ENCODE measurements at places on chromosomes 2 and 18.
A peak's percentile ranks its signal among the peaks of the same experiment; 100 is the strongest.

DNA sequence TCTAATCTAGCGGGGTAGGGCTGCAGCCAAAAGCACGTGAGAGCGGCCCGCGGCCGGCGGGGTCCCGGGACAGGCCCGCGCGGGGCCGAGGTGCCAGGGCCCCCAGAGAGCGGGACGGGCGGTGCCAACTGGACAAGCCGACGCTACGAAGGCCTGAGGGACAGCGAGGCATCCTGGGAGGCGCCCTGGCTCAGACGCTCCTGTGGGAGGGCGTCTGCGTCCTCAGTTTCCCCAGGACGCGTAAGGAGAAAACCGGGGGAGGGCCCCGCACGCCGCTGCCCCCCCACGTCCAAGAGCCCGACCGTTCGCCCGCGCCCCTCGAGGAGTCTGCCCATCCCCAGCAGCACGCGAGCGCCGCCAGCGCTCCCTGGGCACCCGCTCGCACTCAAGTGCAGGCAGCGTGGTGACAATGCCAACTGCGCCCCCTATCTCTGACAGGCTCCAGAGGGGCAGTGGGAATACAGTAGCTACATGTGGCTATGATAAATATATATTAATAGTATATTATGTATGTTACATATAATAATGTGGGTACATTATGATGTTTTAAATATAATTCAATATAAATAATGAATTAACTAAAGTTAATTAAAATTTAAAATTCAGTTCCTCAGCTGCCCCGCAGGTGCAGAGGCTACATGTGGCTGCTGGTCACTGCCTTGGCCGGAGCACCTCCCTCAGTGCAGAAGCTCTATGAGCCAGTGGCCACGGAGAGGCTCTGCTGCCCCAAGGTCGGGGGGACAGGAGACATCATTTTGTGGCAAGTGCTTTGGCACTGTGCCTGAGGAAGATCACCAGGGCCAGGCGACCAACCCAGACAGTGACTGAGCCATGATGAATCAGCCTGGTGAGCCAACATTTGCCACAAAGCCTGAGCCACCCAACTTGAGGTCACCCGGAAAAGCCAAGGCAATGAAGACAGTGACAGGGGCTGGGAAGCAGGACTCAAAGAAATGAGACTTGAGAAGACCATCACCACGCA, 5.5 kb upstream of the SFT2D3 start:
- DNase-seq, result peak; percentile 50

- peak; percentile 68 for DNase-seq
Measured at GRCh38 chr2:233711312-233712008, 1.2 kb upstream of the UGT1A5 start.

DNA sequence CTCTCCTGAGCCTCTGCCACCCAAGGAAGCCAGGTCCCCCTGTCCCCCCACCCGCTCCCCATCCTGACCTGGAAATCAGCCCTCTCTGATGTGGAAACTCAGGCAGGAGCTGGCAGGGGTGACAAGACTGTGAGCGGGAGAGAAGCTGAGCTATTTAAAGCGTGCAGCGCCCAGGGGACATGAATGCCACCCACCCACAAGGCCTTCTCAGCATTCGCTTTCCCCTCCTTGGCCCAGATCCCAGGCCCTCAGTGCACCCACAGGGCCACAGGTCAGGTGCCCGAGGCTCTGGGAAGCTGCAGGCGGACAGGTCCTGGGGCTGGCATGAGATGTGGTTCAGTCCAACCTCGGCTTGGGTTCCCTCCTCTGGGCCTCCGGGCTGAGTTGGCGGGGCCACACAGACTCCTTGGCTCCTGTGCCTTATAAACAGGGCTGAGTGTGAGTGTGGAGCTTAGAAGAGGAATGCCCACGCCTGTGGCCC, 168.3 kb downstream of the SMAD7 start:
- DNase-seq, result peak; percentile 41

GRCh38 chr2:152600697-152601096, 116.6 kb downstream of the PRPF40A start:
- DNase-seq, result no peak

- no peak for DNase-seq
Measured at GRCh38 chr18:7521226-7521856, 45.8 kb upstream of the PTPRM start.

- DNase-seq, result no peak
Measured at GRCh38 chr2:73901143-73901542, 8.3 kb downstream of the ACTG2 start.

DNA sequence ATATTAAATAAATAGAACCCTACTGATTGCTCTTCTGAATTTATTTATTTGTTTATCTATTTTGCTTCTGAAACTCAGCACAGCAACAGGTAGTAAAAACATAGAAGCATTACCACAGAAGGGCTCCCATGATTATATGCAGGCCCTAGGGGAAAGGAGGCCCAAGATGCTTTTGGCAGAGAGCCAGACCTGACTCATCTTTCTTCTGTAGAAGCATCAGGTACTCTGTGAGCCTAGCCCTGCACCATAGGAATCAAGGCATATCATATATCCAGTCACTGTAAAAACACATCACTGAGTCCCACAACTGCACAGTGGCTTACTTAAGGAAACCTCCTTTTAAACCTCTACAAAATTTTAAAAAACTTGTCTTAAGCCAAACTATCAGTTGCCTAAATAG, 1.8 kb downstream of the SCN9A start:
- peak; percentile 80 for DNase-seq

DNA sequence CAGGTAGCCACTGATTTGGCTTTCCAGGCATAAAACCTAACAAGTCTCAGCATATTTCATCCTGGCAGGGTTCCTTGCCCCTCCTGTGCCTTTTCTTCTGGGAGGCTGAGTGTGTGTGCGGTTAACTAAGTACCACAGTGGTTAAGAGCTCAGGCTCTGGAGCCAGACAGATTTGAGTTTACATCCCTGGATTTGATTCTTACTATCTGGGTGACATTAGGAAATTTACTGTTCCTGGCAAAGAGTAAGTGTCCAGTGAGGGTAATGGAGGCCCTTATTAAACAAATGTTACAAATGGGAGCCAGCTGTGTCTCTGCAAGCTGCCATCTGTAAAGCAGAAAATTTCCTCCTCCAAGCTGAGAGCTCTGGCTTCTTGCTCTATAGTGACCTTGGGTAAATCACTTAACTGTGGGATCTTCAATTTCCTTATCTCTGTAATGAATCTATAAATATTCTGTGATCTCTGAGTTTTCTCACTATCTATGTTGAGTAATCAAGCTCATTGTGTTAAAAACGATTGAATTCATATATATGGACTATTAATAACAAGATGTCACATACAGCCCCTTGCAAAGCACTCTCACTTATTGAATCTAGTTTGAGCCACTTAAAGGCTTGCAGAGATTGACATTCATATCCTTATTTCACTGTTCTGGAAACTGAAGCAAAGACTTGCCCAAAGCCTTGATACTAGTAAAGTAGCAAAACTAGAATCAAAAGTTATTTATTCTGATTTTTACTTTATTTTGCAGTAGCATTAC, 6.5 kb upstream of the COBLL1 start:
- DNase-seq, result no peak

- DNase-seq, result no peak
Measured at GRCh38 chr2:152624805-152625204, 92.5 kb downstream of the PRPF40A start.

DNA sequence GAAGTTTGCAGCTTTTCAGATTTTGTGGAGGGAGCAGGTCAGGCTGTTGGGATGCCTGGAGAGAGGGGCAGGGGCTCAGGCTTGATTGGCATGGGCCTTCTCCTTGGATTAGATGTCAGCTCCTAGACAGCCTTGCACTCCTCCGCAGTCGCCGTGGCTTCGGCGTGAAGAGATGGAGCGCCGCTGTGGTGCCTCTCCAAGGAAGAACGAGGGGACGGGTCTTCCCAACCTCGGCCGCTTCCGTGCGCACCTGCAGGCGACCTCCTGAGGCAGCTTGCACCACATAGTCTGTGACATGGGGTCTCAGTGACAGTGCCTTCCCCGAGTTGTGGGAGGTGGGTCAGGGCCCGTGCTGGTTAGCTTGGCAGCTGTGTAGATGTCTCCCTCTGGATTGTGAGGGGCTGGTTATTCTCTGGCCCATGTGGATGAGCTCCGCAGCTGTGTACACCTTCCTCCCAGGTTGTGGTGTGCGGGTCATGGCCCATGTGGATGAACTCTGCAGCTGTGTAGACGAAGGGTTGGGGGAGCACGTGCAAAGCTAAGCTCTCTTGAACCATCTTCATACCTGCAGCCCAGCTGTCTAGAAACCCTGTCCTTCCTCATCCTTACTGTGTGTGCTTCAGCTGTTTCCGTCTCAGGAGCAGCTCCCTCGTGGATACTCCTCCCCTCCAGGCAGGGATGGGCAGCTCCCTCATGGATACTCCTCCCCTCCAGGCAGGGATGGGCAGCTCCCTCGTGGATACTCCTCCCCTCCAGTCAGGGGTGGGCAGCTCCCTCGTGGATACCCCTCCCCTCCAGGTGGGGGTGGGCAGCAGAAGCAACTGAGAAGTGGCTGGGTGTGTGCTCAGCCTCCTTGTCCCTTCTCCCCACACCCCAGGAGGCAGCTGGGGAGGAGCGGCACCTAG, 170.3 kb downstream of the LDLRAD4 start:
- no peak for DNase-seq

DNA sequence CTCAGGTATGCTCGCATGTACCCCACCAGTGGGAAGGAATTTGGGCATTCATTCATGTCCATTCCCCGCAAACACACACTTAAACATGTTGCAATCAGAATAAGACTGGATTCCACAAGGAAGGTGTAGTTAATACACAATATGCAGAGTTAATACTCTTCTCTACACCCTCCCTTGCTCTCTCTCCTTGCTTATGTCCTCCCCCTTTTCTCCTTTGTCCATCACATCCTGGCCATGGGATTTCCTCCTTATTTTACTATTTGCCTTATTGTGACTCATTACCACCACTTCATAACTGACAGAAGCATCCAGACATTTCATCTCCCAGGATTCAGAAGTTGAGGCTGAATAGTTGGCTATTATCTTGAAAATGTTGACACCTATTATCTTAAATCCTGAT, 473.8 kb upstream of the SPHKAP start:
- no peak for DNase-seq

- no peak for DNase-seq
Measured at GRCh38 chr18:34153711-34154110, 71.0 kb downstream of the NOL4 start.

DNA sequence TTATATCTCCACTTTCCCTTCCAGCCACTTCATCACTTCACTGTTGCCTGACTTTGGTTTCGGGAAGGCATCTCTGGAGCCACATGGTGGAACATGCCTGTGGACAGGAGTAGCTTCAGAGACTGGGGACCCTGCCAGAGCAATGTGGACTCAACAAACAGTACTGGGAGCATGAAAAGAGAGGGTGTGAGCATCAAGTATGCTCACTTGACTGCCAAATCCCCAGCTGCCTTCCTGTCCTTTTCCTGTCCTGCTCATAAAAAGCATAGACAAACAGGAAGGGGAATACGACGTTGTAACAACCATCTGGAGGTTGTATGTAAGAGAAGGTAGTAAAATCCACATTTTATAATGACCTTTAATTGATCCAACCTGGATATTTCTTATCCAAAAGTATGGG, 61.3 kb upstream of the CSRNP3 start:
- DNase-seq, result no peak

DNA sequence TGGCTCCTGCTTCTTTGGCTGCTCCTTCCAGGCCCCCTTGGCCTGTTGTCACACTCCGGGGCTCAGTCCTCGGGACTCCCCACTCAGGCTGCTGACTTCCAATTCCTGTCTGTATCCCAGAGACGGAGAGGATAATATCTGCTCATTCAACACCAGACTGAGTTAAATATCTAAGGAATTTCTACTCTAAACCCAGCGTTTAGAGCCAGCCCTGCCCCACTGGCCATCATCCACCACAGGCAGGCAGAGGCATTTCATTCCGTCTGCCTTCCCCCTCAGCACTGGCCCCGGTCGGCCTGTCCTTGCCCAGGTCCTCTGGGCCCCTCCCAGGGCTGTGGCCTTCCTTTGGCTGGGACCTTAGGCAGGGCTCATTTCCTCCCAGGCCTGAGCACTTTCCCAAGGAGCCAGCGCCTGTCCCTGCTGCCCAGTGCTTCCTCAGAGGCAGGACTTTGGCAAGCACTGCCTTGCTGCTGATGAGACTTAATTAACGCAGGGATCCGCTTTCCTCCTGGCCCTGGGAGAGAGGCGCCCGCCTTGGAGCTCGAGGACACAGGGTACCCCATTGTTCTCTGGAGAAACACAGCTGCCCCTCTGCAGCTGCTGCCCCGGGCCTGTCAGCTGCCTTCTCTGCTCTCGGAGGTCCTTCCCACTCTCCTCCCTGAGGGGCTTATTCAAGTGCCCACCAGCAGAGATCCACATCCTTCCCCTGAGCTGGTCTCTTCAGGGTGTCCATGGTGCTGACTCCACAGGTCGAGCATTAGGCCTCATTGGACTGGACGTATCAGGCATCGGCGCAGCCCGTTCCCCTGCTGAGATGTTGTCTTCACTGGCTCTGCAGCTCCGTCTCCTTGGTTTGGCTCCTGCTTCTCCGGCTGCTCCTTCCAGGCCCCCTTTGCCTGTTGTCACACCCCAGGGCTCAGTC, 42.8 kb downstream of the ATOH8 start:
- DNase-seq, result no peak

DNA sequence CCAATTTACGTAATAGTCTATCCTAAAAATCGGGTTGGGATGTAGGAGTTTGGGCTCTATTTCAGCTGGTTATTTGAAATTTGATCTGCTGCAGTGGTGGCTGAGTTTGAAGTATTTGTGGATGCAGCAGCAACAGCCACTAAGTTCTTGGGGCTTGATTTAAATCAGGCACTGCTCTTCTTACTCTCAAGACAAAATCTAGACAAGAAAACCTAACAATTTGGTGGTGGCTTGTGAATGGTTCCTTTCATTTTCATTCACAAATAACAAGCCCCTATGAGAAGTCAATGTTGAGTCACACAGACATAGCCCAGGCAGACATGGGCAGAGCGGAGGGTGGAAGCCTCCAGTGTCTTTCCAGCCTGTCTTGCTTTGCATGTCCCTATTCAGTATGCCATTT, 199.3 kb downstream of the LTBP1 start:
- DNase-seq, result no peak

All from HFFc6 (cell line).